ENCODE measurements at places on chromosomes 11 and 22.

DNA sequence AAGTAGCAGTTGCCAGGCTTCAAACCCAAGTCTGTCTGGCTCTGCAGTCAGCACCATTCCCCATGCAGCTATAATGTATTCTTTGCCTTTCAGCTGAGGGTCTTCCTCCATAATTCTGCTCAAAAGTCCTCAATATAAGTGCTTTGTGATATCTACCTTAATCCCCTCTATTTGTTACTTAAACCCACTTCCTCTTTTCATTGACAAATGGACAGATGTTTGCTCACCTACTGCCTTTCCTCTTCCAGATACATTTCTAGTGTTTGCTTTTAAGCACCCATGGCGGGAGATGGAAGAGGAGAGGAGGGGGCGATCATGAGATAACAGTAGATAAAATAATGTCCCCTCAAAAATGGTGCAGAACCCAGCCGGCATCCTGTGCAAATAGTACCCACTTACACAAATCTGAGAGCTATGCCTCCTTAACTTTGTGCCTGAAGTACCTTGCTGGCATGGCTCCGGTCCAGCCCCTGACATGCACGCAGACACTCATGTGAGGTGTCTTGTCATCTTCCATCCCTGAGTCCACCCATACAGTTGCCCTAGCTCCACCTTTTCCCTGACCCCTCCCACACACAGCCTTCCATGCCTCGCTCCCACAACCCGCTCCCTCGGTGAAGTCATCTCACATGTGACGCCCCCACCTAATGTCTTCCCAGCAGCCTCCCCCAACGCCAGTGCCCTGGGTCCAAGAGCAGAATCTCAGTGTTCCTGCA is 109.6 kb downstream of the TRIM29 start:
- DNase-seq: no peak

DNA sequence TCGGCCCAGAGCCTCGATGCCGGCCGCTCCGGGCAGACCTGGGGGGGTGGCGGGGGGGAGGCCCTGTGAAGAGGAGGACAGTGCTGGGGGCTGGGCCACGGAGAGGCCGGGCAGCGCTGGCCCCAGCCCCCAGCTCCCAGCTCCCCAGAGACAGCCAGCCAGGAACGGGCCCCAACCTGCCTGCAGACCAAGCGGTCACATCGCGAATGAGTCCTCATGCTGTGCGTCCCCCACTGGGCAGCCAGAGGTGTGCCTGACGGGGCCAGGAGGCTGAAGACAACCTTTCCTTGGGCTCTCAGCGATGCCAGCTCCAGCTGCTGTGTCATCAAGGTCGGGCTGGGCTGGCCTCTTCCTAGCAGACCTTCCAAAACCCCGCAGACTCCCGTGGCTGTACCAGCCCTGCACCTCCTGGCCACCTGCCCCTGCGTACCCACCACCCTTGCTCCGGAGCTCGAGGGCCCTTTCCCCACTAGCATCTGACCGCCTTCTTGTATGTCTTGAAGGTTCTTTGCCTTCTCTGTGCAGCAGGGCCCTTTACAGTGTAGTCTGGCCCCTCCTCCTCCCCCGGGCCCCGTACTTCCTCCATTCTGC is 88.4 kb downstream of the CDKN1C start:
- no peak for DNase-seq

- DNase-seq: no peak
These were observed 12.7 kb downstream of the DDI1 start for GRCh38 chr11:104049116-104049515.

DNA sequence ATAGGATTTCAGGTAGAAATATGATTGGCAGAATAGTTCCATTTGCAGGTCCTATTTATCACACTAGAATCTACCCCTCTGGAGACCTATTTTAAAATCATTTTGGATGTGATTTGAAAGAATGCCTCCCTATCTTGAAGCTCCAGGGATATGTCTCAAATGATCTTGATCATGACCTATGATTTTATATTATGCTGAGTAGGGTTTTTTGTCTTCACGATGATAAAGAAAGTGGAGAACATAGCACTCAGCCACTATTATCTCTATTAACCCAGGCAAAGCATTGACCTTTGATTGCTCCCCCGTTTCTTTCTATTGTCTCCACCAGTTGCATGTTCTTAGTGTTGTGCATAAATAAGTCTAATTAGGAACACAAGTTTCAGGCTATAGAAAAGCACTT is 307.9 kb downstream of the BLID start:
- DNase-seq: no peak

Data from NCI-H526 treated with DMSO at 0.1 percent for 48 hours (cell line).